ENCODE measurements at places on chromosomes 11 and 22.

DNA sequence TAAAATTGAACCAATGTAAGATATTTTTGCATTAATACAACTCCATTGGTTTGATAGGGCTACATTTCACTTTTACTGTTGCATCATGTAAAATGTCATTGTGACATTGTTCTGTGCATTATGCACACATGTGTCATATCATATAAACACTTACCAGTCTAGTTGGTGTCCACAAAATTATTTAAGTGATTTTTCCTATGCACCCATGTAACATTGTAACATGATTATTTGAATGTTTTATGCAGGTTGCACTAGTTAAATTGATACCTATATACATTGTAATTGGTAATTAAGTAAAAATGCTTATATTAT is 9.6 kb upstream of the BIRC3 start:
- H3K27me3 ChIP-seq, result no peaks in the 10 kb centered on the region
- no peak overlapping the region for H3K4me3 ChIP-seq
- H3K36me3 ChIP-seq, result peaks cover 3% of the 10 kb centered on the region

DNA sequence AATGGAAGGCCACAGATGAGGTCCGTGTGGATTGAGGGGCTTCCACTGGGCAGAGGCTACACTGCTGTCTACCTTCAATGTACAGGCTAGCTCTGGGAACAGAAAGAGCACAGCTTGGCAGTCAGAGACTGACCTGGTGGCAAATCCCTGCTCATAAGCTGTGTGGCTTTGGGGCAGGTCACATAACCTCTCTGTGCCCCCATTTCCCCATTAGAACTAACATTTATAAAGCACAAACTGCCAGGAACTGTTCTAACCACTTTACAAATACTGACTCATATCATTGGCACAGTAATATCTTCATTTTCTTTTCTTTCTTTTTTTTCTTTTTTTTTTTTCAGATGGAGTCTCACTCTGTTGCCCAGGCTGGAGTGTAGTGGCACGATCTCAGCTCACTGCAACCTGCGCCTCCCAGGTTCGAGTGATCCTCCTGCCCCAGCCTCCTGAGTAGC is 3.1 kb downstream of the FOSL1 start:
- peaks cover 23% of the 10 kb centered on the region for H3K4me1 ChIP-seq
- no peaks in the 10 kb centered on the region for H3K36me3 ChIP-seq
- peaks cover 27% of the 10 kb centered on the region for H3K27me3 ChIP-seq
- no peak overlapping the region for H3K4me3 ChIP-seq

GRCh38 chr11:59172345-59173079 is 580 bp downstream of the DTX4 start:
- H3K27ac ChIP-seq, result peak overlapping the region; percentile 84
- peaks cover 23% of the 10 kb centered on the region for H3K4me1 ChIP-seq
- peaks cover 10% of the 10 kb centered on the region for H3K27me3 ChIP-seq
- peak overlapping the region; percentile 95 for H3K4me3 ChIP-seq
- H3K36me3 ChIP-seq, result peaks cover 6% of the 10 kb centered on the region
- DNase-seq, result peak; percentile 41

DNA sequence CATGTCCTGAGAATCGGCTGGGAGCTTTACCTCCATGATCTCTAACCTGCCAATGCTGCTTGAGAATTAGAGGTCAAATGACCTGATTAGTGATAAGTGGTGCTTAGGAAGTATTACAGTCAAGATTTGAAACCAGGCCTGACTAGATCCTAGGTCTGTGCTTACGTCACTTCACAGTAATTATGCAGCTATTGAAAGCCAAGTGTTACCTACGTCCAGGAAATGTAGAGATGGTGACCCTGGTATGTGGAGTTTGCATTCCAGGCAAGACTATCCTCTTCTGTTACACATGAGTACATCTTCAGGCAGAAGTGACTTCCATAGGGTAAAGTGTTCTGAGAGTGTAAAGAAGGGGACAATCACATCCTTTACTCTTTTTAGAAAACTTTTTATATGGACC is 530.4 kb upstream of the TENM4 start:
- no peak overlapping the region for H3K27ac ChIP-seq
- no peaks in the 10 kb centered on the region for H3K27me3 ChIP-seq
- H3K4me3 ChIP-seq, result no peak overlapping the region
- H3K36me3 ChIP-seq, result no peaks in the 10 kb centered on the region
- H3K4me1 ChIP-seq, result no peaks in the 10 kb centered on the region

DNA sequence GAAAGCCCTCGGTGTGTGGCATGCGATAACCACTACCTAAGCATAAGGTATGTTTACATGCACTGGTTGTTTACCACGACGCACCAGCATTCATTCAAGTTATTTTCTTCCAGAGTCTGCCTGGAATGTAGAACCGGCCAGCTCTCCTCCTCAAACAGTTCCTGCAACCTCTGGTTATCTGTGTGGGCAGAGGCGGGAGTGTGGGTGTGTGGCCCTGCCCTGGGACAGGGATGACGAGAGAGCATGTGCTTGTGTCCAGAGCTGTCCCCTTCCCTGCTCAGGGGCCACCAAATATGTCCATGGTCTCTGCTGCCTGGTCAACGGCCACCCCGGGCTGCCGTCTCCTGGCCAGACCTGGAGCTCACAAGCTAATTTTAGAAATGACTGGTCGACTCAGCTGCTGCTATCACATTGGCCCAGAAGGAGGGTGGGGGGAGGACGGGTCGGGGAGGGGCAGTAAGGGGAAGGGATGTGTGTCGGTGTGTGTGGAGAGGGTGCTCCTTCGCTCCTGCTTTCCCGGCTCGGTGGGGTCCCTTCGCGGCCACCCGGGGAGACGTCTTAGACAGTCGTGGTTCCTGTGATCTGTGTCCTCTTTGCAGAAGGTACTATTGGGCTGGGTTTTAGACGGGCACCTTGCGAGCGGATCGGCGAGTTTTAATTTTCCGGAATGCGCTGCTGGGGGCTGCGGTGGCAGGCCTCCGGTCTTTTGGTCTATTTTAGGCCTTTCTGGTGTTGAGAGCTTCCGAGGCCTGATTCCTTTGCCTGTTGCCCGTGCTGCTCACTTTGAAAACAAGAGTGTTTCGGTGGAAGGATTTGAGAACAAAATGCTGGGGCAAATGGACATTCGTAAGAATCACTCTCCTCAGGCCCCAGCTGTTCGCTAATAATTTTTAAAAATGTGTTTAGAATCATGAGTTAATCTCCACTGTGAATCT is at the start of gene MYO18B:
Gene MYO18B (plus strand): TSS at position 497 of the 935 bp plus-strand sequence. CDS start 18,905 bp downstream, outside the sequence.
- no peak within 1 kb of the TSS for H3K27ac ChIP-seq
- H3K4me3 ChIP-seq, result no peak within 1 kb of the TSS
- no peak for DNase-seq

DNA sequence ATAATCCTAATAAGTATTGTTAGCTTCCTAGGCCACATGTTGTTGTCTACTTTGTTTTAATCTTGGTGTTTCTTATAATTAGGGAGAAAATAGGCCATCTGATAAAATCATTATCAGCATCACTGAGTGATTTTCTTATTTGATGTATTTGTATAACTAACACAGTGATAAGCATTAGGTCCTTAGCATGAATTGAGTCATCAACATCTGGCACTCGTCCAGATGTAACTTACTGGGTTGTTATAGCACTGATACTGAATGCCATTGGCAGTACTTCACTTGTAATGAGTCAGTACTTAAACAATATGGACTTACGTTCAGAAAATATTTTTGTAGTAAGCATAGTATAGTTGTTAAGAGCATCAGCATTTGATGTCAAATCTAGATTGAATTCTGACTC is 16.2 kb downstream of the API5 start:
- peaks cover 30% of the 10 kb centered on the region for H3K36me3 ChIP-seq
- no peaks in the 10 kb centered on the region for H3K4me1 ChIP-seq
- no peak overlapping the region for H3K4me3 ChIP-seq
- no peak for DNase-seq

DNA sequence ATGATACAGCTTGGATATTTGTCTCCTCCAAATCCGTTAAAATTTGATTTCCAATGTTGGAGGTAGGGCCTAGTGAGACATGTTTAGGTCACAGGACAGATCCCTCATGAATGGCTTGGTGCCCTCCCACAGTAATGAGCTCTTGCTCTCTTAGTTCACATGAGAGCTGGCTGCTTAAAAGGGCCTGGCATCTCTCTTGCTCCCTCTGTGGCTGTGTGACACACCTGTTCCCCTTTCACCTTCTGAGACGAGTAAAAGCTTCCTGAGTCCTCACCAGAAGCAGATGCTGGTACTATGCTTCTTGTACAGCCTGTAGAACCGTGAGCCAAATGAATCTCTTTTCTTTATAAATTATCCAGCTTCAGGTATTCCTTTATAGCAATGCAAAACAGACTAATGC is 3.5 kb downstream of the VPS37C start:
- H3K4me3 ChIP-seq, result no peak overlapping the region
- H3K27me3 ChIP-seq, result peaks cover 6% of the 10 kb centered on the region
- H3K27ac ChIP-seq, result no peak overlapping the region

DNA sequence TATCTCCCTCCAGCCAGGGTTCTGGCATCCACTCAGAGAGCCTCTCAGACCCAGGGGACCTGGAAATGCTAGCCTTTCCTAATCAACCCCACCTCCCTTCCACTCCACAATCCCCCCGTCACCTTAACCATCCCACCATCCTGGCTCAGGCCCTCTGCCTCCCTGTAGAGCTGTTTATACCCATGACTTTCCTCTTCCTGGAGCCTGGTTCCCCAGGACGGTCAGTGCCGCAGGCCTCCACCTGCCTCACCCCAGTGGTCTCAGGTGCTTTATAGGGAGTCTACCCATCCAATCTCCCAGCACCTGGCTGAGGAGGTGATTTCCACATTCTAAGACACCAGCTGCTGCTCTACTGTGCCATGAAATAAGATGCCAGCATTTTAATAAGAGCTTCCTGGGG is 1159.5 kb downstream of the TBC1D22A start:
- H3K27me3 ChIP-seq, result peaks cover 5% of the 10 kb centered on the region
- DNase-seq, result no peak

GRCh38 chr11:79121351-79121750 is 319.5 kb downstream of the TENM4 start:
- H3K27me3 ChIP-seq, result peaks cover 7% of the 10 kb centered on the region
- DNase-seq, result no peak
- H3K4me3 ChIP-seq, result no peak overlapping the region

DNA sequence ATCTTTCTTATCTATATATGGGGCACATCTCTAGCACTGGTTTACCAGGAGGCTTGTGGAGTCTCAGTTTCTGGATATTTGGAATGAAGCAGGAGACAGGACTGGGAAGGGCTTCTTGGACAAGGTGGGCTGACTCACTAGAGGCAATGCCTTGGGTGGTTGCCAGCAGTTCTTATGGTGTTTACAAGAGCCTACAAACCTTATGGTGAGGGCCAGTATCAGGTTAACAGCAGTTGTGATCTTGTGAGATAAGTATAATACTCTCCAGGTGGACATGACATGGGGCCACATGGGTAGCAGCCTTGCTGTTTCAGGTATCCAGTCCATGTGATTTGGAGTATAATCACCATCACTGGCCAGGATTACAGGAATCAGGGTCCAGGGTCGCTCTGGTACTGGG is 10.2 kb downstream of the FUT4 start:
- no peak overlapping the region for H3K27ac ChIP-seq
- DNase-seq, result no peak
- H3K4me1 ChIP-seq, result peaks cover 8% of the 10 kb centered on the region
- H3K27me3 ChIP-seq, result no peaks in the 10 kb centered on the region
- no peak overlapping the region for H3K4me3 ChIP-seq

- no peak overlapping the region for H3K4me3 ChIP-seq
- H3K27ac ChIP-seq, result no peak overlapping the region
- H3K4me1 ChIP-seq, result peaks cover 9% of the 10 kb centered on the region
- H3K36me3 ChIP-seq, result no peaks in the 10 kb centered on the region
Observed at GRCh38 chr11:117831661-117832415, 7.3 kb upstream of the FXYD2 start.

DNA sequence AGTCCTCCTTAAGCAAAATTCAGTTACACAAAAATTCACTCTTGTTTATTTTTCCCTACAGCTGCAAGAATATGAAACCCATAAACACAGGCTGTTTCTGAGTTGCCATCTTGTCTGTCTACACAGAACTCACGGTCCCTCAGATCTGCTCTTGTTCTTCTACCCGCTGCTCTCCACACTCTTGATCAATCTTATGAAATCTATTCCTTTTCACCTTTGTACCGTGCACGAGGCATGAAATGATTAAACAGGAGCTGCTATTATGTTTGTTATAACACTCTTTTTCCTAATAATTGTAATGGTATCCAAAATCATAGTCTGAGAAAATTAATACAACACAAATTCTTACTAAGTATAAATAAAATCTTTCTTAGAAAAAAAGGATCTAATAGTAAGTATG is 266.1 kb upstream of the PITPNB start:
- H3K27me3 ChIP-seq, result no peaks in the 10 kb centered on the region
- H3K36me3 ChIP-seq, result no peaks in the 10 kb centered on the region
- no peak overlapping the region for H3K27ac ChIP-seq
- no peak overlapping the region for H3K4me3 ChIP-seq

DNA sequence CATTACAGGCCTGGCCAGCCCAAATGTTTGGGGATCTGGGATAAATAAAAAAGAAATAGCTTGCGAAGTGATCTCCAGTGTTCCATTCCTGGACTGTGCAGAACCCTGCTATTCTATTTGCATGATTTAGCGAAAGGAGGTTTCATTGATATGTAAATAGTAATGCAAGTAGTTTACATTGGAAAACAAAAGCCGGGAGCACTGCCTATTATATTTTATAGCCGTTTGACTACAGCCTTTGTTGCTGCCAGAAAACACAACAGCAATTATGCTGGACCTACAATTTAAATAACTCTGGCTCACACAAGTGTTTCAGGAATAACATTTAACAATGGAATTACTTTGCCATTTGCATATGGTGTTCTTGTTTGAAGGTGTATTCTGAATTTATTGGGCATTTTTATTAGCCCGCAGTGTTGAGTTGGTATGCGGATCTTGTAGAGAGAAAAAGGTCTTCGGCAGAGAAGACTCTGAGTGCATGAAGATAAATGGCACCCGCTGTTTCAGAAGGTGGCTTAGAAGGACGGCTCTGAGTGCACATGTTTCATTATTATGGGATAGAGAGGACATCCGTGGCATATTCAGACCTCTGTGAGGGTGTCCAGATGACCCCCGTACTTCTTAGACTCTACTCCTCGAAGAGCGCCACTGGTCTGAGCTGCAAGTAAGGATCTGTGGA is 315.0 kb downstream of the BRD1 start:
- no peaks in the 10 kb centered on the region for H3K27me3 ChIP-seq
- no peak for DNase-seq
- no peak overlapping the region for H3K4me3 ChIP-seq
- no peaks in the 10 kb centered on the region for H3K4me1 ChIP-seq
- H3K27ac ChIP-seq, result no peak overlapping the region
- peaks cover 4% of the 10 kb centered on the region for H3K36me3 ChIP-seq

GRCh38 chr22:20457506-20458240 is 20.0 kb upstream of the SCARF2 start:
- no peak overlapping the region for H3K27ac ChIP-seq
- peaks cover 8% of the 10 kb centered on the region for H3K4me1 ChIP-seq
- H3K36me3 ChIP-seq, result no peaks in the 10 kb centered on the region
- DNase-seq, result no peak
- H3K4me3 ChIP-seq, result no peak overlapping the region

- peaks cover 4% of the 10 kb centered on the region for H3K4me1 ChIP-seq
- no peaks in the 10 kb centered on the region for H3K36me3 ChIP-seq
- no peak overlapping the region for H3K27ac ChIP-seq
- peaks cover 4% of the 10 kb centered on the region for H3K27me3 ChIP-seq
- DNase-seq, result no peak
- no peak overlapping the region for H3K4me3 ChIP-seq
Observed at GRCh38 chr11:86372586-86372985, 2.1 kb upstream of the CCDC81 start.

Measured in endothelial cell (in vitro differentiated cells).